Mammary epithelial cell (primary cell): ENCODE measurements at places on chromosomes 5 and 9. TPM values are rescaled to one million over a fixed set of nuclear protein-coding genes. Genes with fewer than 3 reads are reported as not detected.

Gene S1PR3
- 7.6 TPM for polyA plus RNA-seq

Gene RCL1
- 14.4 TPM for polyA plus RNA-seq

Gene SLC36A2
- polyA plus RNA-seq, result not detected

Gene FOXD1
- 4.3 TPM for polyA plus RNA-seq

Gene SAPCD2
- polyA plus RNA-seq, result 3.9 TPM

Gene GABRB2
- not detected for polyA plus RNA-seq

Gene OTP
- not detected for polyA plus RNA-seq

Gene INSL6
- not detected for polyA plus RNA-seq

Gene SH2D3C
- 0.08 TPM for polyA plus RNA-seq

Gene PLCXD3
- polyA plus RNA-seq, result 0.01 TPM

Gene PANK3
- 11.4 TPM for polyA plus RNA-seq

Gene IL5
- not detected for polyA plus RNA-seq

Gene TXNDC8
- not detected for polyA plus RNA-seq

Gene FCN2
- not detected for polyA plus RNA-seq

Gene PCDHB12
- 0.06 TPM for polyA plus RNA-seq

Gene UCK1
- polyA plus RNA-seq, result 22.9 TPM

Gene CNTLN
- 2.3 TPM for polyA plus RNA-seq

Gene PDCD1LG2
- 7.8 TPM for polyA plus RNA-seq

Gene BICD2
- polyA plus RNA-seq, result 15.2 TPM

Gene F2RL1
- 65.6 TPM for polyA plus RNA-seq

Gene NFIB
- polyA plus RNA-seq, result 37.4 TPM

Gene IFNK
- not detected for polyA plus RNA-seq

Gene SHLD3
- polyA plus RNA-seq, result 1.5 TPM

Gene EDIL3
- polyA plus RNA-seq, result 0.14 TPM

Gene TERT
- polyA plus RNA-seq, result not detected
